ENCODE measurements at places on chromosomes 16 and 17.
A peak's percentile ranks its signal among the peaks of the same experiment; 100 is the strongest.

DNA sequence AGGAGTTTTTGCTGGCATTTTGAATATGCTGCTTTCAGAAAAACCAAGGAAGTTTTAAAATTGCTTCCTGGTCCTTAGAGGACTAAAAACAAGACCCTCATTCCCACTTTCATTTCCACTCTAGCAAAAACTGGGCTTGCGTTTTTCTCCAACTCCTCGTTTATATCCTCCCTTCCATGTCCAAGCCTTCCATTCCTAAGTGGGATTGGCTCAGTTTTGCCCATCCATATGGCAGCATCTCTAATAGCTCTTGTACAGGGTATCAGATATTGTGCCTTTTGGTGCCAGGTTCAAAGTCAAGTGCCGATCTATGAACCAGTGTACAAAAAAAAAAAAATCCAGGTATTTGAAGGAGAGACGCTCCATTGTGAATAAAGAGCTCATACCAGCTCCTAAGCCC lies 9.9 kb upstream of the TBKBP1 start:
- DNase-seq = no peak

DNA sequence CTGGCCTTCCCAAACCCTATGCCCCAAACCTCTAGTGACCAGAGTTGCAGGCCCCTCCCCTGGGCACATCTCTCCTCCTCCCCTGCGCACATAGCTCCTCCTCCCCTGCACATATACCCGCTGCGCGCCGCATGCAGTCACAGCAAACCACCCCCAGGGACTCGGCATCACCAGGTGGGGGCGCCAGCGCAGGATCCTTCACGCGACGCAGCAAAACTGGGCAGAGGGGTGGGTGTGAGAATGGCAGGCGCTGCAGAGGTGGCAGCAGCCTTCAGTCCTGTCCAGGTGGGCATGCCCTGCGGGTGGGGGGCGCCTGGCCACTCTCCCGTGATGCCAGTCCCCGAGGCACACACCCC lies 5.6 kb downstream of the CORO6 start:
- peak; percentile 84 for DNase-seq

DNA sequence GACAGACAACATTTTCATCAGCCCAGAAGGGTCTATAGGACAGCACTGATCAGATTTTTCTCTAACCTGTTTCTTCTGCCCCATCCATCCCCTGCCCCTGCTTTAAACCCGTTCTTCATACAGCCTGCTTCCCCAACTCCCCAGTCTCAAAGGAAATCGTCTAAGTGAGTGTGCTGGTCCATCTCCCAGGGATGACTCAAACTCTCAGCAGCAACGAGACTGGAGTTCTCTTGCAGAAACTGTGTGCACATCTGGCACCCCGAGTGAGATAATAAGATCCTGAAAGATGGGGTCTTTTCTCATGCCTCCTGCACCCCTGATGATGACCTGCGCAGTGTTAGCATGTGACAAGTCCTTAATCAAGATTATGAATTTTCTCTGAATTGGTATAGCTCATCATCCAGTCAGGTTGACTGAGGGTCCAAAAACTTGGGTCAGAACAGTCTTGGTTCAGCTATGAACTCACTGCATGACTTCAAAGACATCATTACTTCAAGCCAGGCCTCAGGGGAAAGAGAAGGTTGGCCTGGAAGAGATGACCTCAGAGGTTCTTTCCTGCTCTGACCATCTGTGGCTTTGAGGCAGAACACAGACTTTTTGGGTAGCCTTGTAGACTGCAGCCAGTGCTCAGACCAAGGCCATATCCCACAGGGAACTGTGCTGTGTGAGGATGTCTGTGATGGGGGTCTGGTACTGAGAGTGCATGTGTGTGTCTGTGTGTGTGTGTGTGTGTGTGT lies 117.9 kb downstream of the SPACA3 start:
- DNase-seq = no peak

- no peak for DNase-seq
Measured at GRCh38 chr17:32927201-32927723, 691 bp upstream of the TMEM98 start.

DNA sequence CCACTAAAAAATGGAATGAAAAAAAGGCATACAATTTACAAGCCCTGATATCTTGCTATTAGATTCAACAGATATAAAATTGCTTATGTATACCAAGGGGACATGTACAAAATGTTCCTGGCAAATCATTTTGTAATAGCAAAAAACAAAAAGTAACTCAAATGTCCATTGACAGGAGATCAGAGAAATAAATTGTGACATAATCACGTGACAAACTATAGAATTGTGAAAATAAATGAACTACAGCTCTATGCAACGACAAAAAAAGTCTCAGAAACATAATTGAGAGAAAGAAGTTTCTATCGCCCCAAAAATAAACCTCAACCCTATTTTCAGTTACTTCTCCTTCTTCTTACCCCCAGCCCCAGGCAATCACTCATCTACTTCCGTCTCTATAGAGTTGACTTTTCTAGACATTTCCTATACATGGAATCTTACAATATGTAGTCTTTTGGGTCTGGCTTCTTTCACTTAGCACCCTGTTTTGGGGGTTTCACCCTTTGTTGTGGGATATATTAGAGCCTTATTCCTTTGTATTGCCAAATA lies 12.1 kb upstream of the ACE start:
- no peak for DNase-seq

DNA sequence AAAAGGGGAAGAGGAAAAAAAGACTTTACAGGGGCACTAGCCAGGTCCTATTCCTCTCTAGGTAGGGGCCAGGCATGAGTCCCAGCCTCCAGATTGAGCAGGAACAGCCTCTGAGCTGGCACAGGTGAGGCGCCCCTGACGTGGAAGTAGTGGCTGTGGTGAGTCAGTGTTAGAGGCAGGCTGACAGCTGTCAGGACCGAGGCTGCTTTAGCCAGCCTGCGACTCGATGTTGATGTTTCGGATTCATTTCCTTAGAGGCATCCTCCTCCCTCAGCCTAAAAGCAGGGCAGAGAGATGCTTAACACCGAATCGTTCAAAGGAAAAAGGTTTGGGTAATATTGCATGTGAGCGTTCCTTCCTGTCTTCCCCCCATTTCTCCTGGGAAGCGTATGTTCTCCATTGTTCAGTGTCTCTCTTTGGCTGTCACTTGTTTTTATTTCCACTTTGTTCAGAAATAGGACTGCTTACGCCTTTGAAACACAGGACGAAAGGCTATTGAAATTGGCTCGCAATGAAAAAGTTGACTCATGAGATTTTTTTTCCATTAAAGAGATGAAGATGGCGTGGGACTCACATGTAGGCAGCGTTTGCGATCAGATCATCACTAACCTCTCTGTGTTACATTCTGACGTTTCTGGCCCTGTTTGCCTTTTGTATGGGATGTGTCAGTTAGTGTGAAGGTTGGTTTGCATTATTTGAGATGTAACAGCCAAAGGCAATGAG lies 1.3 kb downstream of the KIAA0513 start:
- DNase-seq = peak; percentile 64

GRCh38 chr17:57513569-57513968 lies 231.5 kb downstream of the CCDC182 start:
- DNase-seq = no peak

GRCh38 chr17:52606590-52606989 lies 448.1 kb upstream of the CA10 start:
- no peak for DNase-seq

GRCh38 chr17:43327834-43328420 lies 70.9 kb upstream of the ARL4D start:
- DNase-seq = no peak

GRCh38 chr17:16277163-16277562 lies 60.2 kb downstream of the PIGL start:
- no peak for DNase-seq

GRCh38 chr17:1007310-1008007 lies 10.5 kb downstream of the TIMM22 start:
- no peak for DNase-seq

DNA sequence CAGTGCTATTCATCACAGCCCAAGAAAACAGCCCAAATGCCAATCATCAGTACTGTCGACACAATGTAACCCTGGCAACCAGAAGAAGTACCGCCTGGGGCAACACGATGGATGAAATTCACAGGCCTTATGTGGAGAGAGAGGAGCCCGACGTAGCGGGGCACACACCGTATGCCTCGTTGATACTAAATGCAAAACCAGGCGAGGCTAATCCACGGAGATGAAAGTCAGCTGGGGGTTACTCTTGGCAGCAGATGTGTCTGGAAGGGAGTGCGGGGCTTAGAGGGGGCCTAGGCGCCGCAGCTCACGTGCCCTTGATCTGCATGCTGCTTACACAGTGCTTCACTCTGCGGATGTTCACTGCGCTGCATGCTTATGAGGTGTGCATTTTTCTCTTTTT lies 29.8 kb downstream of the ITGAE start:
- no peak for DNase-seq

GRCh38 chr17:1006054-1006453 lies 9.1 kb downstream of the TIMM22 start:
- DNase-seq = no peak

- DNase-seq = no peak
Measured at GRCh38 chr17:74059479-74060240, 143.8 kb upstream of the RPL38 start.

DNA sequence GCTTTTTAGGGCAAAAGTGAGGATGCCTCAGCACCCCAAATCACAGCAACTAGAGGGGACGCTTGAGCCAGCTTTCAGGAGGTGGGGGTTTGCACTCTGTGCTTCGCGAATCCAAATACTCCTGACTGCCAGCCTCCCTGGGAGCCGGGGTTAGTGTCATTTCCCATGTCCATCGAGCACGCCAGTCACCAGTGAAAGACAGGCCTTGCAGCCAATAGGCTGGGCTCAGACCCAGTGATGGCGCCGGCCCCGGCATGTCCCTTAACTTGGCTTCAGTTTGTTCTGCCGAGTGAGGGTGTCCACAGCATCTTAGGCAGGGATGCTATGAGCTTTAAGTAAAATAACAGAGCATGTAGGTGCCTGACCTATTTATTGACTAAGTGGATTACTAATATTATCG lies 50.9 kb upstream of the CDC42EP4 start:
- DNase-seq = no peak

- no peak for DNase-seq
Measured at GRCh38 chr17:65368341-65368740, 193.1 kb downstream of the AXIN2 start.

Measured in stimulated activated CD4-positive, alpha-beta T cell treated with anti-CD3 and anti-CD28 coated beads, Interleukin-1b, Interleukin-23, amount 100 ng/mL, for 24 hours (primary cell).